ENCODE measurements at places on chromosomes 2 and 18. TPM values are rescaled to one million over a fixed set of nuclear protein-coding genes. Genes with fewer than 3 reads are reported as not detected.

- DNase-seq = no peak
Measured at GRCh38 chr2:62938126-62938525, 112.5 kb upstream of the OTX1 start.

Gene BMP10
- total RNA-seq = not detected

- no peak for DNase-seq
Measured at GRCh38 chr2:25838152-25838756, 40.0 kb downstream of the ASXL2 start.

GRCh38 chr2:176729706-176730569 lies 460.7 kb downstream of the MTX2 start:
- DNase-seq = no peak

Gene CYTIP
- total RNA-seq = 195 TPM

- no peak for DNase-seq
Measured at GRCh38 chr18:9743200-9744016, 35.3 kb downstream of the RAB31 start.

DNA sequence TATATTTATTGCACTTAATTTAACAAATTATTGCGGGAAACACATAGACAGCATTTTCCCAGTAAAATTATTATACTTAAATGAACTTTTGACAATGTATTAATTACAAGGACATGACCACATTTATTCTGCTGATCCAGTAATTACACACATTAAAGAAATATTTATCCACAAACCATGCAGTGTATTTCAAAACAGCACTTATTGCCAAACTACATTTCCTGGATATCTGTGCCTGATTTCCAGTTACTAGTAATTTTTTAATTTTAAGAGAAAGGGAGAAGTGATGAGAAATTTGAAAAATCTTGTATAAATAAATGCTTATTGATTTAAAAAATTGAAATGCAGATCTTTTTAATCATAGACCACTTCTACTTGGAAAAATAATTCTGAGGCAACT lies 1458.7 kb upstream of the ACVR2A start:
- DNase-seq = no peak

Gene UGT1A3
- total RNA-seq = not detected

Gene PAPOLG
- total RNA-seq = 16.8 TPM

DNA sequence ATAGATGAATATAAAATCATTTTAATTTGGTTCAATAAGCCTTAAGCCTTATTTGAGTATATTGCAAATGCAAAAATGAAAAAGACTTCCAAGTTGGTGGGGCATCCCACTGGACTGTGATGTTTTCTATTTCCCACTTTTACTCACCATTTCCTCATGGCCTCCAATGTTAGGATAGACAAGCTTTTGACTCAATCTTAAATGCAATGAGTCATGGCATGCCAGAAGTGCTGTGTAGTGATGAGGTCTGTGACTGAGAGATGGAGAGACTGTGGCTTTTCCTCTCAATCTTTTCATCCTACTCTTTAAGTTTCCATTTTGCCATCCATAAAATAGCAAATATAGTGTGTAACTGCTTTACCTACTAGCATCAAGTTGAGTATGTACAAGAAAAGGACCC lies 1401.2 kb upstream of the CELF4 start:
- DNase-seq = no peak

DNA sequence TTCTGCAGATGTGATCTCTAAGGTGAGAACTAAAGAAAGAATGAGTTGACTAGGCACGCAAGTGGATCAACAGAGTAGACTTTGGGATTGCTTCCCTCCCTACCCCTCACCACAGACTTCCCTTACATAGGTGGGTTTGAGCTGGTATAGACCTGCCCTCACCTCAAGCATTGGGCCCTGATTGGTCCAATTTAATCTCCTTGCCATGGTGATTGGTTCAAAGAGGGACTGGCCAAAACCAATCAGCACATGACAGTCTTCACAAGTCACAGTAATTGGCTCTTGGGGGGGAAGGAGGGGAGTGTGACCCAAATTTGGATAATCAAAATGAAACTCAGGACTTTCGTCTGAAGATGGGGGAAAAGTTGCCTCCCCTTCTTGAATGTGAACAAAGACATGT lies 36.6 kb upstream of the LNPK start:
- DNase-seq = no peak

DNA sequence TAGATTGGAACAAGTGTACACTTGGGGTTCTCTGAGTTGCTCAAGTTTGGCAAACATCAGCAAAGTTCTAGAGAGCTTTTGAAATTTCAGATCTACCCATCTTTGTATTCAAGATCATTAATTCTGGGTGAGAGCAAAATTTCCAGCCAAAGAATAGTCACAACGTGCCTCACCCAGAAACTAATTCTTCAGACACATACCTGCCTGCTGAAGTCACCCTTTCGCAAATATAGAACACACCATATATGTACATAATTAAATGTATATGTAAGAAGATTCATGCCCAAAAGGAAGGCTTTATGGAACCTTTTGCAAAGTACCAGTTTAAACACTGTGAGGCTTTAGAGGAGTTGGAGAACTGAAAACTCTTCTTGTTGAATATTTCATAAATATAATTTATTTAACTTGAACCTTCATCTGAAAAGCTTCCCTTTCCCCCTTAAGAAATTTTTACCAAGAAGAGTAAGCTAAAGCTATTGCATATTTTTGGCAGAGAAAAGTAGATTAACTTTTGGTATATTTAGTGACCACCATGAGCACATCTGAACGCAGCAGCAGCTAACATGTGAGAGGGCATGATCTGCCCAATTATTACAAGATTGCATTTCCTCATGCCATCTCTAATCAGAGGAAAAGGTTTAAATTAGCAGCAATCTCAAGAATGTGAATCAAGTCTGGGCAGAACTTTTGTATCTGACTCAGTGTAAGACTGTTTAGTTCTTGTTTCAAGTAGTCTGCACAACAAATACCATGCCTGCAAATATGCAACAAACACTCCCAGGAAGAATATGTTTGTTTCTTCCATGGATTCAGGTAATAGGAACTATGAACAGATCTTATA lies 8.2 kb downstream of the RND3 start:
- DNase-seq = no peak

GRCh38 chr2:21812766-21813165 lies 689.0 kb downstream of the TDRD15 start:
- no peak for DNase-seq

Gene EVX2
- not detected for total RNA-seq

DNA sequence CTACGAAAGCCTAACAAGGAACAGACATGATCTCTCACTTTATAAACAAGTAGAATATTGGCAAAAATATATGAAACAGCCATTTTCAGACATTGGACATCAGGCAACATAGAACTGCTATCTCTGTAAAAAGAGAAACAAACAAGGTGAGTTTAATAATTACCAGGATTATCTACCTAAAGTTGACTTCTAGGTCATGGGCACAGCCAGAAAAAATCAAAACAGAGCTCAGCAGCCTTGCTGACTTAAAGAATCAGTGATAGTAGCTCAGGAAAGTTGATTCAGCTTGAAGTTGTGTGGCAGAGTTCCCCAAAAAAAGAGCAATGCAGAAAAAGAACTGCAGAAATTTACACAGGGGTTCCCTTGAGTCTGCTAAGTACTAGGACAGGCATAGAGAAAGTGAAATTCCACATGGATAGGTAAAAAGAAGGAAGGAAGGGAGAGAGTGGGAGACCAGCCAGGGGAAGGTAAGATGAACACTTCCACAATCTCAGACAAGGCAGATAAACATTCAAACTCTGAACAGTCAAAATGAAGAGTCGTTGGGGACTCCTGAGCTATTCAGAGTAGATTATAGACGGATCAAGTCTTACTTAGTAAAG lies 102.0 kb downstream of the EXOC6B start:
- no peak for DNase-seq

GRCh38 chr18:44579028-44579702 lies 101.5 kb upstream of the SETBP1 start:
- no peak for DNase-seq

Gene ADCYAP1
- total RNA-seq = not detected

GRCh38 chr2:28300485-28301341 lies 91.9 kb upstream of the FOSL2 start:
- no peak for DNase-seq

GRCh38 chr18:74446631-74447403 lies 10.3 kb downstream of the DIPK1C start:
- no peak for DNase-seq

- no peak for DNase-seq
Measured at GRCh38 chr18:49846718-49847470, 33.6 kb upstream of the ACAA2 start.

Gene SP100
- total RNA-seq = 84.4 TPM

DNA sequence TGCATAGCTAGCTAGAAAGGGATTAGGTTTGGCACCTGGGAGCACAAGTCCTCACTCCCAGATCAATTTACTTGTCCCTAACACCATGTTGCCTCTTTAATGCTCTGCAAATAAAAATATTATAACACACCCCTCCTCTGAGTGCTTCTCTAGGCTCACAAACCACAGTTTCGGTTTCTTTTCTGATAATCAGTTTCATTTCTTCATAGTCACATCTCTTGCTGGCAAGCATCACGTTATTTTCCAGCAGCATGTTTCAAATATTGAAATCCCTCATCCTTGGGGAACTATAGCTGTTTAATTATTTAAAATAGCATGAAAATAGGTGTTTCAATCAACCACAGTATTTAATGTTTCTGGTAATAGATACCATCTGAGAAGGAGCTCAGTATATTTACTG lies 13.9 kb upstream of the SMCHD1 start:
- peak; percentile 49 for DNase-seq

DNA sequence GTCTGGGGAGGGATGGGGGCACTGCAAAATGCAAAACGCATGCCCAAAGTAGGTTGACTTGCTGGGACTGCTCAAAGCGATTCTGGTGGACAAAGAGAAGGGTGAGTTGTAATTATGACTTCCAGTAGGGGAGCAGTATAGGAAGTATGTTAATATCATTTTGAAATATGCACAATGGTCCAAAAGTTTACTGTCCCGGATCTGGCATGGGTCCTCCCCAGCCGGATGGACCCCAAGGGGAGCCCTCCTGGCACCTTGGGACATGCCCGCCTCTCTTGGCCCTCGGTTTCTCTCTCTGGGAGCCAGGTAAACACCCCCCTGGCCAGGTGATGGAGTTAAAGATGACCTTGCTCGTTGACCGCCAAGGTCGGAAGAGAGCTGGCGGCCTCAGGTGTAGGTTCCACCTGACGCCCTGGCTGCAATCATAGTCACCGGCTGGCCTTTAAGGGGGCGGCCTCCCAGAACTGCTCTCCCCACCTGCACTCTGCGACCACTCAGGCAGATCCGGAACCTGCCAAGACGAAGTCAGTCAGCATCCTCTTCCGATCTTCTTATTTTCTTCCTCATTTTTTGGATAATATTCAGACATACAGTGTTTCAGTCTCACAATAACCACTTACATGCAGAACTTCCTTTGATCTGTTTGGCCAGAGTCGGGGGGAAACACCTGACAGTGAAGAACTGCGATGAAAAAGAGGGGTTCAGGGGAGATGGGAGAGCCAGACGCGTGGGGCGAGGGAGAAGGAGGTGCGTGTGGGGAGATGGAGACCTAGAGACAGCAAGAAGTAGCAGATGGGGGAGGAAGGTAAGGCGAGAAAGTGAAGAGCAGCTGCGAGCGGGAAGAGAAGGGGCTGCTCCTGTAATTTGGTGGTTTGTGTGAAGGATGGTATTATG lies 148.3 kb downstream of the MEIS1 start:
- DNase-seq = no peak

- no peak for DNase-seq
Measured at GRCh38 chr2:37794717-37795116, 123.3 kb upstream of the CDC42EP3 start.

DNA sequence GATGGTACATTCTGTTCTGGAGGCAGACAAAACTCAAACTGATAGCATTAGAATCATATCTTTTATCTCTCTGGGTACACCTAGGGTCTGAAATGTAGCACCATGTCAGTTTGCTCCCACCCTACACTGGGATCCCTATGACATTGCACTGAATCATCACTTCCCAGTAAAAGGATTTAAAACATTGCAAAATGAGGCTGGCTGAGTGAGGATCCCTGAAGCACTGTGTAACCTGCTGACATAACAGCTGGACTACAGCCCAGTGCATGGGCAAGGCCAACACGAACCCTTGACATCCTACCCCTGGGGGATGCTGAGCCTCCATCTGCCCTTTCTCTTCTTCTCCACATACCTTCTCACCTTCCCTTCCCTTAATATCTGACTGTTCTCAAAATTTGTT lies 253.2 kb downstream of the TTC32 start:
- DNase-seq = no peak

- DNase-seq = no peak
Measured at GRCh38 chr2:147623328-147623727, 221.5 kb upstream of the ACVR2A start.

DNA sequence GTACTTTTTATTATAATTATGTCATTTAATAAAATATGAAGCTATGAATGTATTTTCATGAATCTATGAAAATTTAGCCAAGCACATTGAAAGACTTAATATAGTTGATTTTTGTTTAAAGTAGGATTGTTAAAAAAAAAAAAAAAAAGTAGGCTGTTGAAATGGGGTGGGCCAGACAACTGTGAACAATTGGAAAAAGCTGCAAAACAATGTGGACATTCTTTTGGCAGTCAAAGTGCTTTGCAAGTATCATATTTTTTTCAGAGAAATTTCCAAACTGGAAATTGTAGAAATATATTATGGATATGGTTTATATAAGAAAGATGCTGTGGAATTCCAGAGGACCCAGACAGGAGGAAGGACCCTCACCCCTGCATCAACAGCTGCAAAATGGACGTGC lies 82.1 kb downstream of the ETAA1 start:
- DNase-seq = no peak

Gene ELOA2
- total RNA-seq = not detected

DNA sequence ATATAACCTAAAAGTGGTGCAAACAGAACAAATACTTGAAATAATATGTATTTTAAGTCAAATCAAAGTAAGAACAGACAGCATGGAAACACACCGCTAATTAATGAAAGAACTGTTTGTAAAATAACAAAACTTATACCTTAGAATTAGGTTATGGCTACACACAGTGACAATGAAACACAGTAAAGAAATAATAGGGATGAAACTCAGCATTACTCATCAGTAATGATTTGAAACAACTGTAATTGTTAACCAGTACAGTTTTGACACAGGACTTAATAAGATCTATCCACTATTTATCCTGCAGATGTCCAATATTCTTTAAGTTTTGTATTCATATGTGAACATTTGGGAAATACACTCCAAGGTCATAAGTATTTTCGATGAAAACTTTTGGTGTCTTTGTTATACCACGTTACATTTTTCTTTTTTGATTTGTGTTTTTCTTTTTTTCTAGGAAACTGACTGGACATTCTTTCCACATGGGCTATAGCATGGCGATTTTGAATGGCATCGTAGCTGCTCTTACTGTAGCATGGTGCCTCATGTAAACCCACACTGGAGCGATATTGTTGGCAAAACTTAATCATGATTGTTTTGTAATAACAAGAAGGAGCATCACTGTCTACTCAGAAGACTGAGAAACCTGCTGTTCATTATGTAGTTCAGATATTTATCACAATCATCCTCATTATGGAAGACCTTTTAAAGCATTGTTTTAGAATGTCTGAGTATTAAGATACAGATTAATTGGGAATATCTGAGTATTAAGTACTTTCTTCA lies 41.1 kb downstream of the ARL6IP6 start:
- no peak for DNase-seq

DNA sequence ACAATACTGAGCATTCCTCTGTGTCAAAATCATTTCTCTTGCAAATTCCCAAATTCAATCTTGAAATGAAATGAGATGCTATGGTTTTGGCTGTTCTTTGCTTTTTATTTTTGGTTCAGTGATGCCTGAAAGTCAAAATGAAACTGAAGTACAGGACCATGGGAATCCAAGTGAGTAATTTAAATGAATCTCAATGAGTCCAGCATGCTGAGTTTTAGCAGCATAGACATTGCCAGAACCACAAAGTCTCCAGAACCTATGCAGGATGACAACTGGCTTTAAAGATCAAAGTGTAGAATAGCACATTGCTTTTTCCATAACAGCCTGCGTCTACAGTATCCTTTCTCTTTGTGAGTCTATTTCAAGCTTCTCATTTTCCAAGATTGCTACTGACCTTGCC lies 1050.7 kb upstream of the PIK3C3 start:
- no peak for DNase-seq

Measured in CD8-positive, alpha-beta memory T cell (primary cell).